ENCODE measurements at places on chromosomes 2 and 18.

GRCh38 chr18:42883169-42883568, 232.3 kb downstream of the RIT2 start:
- DNase-seq = no peak

GRCh38 chr18:23438608-23439366, 14.3 kb upstream of the RIOK3 start:
- no peak for DNase-seq

GRCh38 chr2:47076126-47076506, 79.0 kb downstream of the STPG4 start:
- no peak for DNase-seq

- DNase-seq = no peak
Measured at GRCh38 chr2:38875227-38875575, 533 bp downstream of the DHX57 start.

GRCh38 chr2:226030369-226030768, 630.9 kb downstream of the NYAP2 start:
- no peak for DNase-seq

GRCh38 chr18:159933-160332, 1.6 kb downstream of the USP14 start:
- DNase-seq = no peak

DNA sequence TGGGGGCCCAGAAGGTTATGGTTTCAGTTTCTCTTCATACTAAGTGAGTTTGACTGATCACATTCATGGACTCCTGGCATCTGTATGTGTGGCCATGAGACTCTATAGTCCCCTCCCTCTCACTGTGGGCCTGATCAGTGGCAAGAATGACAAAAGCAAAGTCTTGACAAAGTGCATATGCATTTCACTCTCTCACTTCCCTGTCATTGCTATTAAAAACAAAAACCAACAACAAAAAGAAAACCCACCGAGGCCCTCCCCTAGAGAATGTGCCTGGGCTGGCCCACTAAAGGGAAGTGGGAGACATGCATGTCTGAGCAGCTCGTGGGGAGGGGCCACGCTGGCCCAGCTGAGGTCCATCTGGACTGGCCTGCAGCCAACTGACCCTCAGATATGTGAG, 600.1 kb upstream of the RAB6C start:
- DNase-seq = no peak

- no peak for DNase-seq
Measured at GRCh38 chr2:18830962-18831361, 241.6 kb upstream of the NT5C1B start.
